ENCODE measurements at places on chromosomes 3 and 15.

GRCh38 chr3:146594843-146595482 lies 10.2 kb downstream of the PLSCR5 start:
- no peak for DNase-seq

GRCh38 chr15:96115642-96116041 lies 214.9 kb upstream of the NR2F2 start:
- DNase-seq = no peak

- DNase-seq = peak; percentile 11
These were observed 195.2 kb upstream of the DPPA4 start for GRCh38 chr3:109532257-109533216.

- DNase-seq = no peak
These were observed 23.0 kb downstream of the IGDCC3 start for GRCh38 chr15:65354835-65355172.

DNA sequence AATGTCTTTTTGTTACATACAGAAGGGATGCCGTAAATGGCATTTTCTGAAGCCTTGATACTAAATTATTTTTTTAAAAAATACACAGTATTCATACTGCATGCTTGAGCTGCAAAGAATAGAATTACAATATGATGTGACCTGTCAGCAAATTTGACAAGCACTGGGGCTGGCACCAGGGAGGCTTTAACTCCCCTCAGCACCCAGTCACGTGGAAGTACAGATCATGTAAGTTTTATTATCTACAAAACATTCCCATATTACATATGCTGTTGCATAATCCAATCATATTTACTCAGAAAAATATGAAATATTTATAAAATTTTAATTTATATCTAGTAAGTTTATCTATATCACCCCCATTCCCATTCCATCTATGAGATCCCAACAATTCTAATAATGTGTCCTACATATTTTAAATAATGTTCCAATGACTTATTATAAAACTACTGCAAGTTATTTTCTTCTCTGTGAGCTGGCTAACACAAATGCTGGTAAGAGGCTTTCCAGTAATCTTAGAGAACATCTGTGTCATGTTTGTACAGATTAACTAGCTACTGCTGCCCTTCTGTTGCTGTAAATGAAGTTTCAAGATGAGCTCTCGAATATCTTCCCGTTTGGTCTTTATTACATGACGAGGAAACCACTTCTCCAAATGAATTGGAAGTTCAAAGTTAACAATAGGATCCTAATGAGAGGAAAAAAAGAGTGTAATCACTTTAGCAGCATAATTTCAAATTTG lies 5.2 kb upstream of the IMPG2 start:
- no peak for DNase-seq

GRCh38 chr3:42195879-42196330 lies 70.1 kb downstream of the CCK start:
- DNase-seq = no peak

GRCh38 chr3:9080163-9080562 lies 116.9 kb upstream of the RAD18 start:
- no peak for DNase-seq

- no peak for DNase-seq
These were observed 148.6 kb upstream of the MME start for GRCh38 chr3:154931484-154931883.

GRCh38 chr3:20047976-20048883 lies 8.0 kb downstream of the KAT2B start:
- DNase-seq = no peak

DNA sequence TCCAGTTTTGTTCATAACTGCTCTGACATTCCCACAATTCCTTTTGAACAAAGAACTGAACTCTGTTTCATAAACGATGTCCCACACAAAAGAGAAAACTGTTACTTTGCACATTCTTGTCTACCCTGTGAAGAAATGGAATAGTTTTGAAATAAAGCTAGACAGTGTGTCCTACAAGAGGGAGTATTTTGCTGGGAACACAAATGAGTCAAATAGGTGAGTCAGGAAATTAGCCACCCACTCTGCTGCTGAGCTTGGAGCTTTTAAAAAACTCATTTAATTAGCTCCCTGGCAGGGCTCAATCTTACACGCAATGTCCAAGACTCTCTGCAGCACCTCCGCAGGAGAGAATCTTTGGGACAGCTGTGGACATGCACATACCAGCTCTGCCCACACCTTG lies 193.4 kb downstream of the SLC9A9 start:
- DNase-seq = no peak

GRCh38 chr3:71132995-71133730 lies 450.4 kb downstream of the FOXP1 start:
- DNase-seq = no peak

DNA sequence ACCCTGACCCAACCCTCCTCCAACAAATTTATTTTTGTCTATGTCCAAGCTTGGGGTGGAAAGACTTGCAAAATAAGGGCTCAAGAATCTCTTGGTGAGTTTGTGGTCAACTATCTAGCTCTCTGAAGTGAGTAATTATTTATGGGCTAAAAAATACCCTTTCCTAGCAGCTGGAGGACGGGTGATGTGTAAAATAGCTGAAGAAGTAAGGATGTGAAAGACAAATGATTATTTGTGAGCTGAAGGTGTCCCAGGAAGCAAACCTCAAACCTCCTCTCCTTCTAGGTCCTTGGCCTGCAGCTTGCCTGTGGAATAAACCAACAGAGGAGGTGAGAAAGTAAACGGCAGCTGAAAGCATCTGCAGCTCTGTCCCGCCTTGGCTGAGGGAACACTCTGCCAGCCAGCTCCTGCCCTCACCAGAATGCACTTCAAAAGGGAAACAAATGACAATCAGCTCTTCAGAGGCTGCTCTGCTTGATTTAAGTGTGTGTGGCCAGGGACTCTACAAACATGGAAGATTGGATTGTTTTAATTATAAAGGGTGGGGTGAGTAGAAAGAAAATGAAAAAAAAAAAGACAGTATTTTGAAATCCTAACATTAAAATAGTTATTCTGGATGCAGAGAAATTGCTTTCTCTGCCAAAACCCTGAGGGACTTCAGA lies 60.3 kb downstream of the TM4SF4 start:
- DNase-seq = no peak

GRCh38 chr15:89985111-89985510 lies 16.0 kb upstream of the ZNF710 start:
- DNase-seq = no peak

GRCh38 chr3:87495938-87496337 lies 219.6 kb upstream of the POU1F1 start:
- no peak for DNase-seq

- DNase-seq = no peak
These were observed 24.0 kb downstream of the FLNB start for GRCh38 chr3:58032186-58032585.

DNA sequence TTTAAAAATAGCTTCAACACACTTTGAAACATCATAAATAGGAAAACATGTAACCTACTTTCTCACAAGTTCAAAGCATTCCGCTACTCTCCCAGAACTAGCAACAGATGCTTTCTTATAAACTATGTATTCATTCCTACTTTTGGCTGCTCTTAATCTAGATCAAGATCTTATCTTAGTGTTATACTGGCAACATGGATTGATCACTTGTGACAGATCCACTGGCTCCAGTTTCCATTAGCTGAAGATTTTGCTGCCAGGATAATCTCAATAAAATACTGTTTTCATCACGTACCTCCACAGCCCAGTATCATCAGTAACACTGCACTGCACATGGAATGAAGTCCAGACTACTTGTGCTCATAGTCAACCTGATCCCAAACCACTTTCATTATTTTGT lies 491.7 kb upstream of the AGTR1 start:
- no peak for DNase-seq

DNA sequence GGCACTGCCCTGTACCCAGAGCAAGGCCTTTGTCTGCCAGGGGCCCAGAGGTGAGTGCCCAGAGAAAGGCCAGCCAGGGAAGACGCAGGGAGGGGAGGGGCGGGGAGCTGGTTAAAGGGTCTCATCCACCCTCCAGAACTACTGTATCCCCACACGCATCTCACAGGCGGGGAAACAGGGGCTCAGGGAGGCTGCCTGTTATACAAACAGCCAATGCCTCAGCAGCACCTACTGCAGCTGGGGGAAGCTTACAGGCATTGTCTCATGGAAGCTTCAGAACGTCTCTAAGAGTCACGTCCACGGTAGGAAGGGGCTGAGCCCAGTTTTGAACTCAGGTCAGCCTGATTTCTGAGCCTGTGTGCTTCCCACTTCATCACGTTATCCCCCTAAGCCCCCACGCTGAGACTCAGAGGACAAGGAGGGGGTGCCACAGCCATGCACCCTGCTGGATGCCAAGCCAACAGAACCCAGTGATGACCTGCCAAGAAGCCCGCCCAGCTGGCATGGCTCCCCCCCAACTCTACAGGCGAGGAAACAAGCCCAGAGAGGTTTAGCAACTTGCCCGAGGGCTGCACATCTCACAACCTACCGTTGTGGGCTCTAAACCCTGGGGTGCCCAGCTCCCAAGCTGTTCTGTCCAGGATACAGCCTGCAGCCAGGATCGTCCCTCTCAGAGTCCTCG lies 54.5 kb downstream of the IQSEC1 start:
- DNase-seq = no peak

GRCh38 chr3:129435367-129435766 lies 4.4 kb downstream of the MBD4 start:
- no peak for DNase-seq

- DNase-seq = no peak
These were observed 44.9 kb upstream of the KLHL25 start for GRCh38 chr15:85839643-85840042.

- DNase-seq = no peak
These were observed 724.2 kb downstream of the NSUN3 start for GRCh38 chr3:94787066-94787465.

GRCh38 chr3:148901987-148902791 lies 37.1 kb downstream of the CPA3 start:
- DNase-seq = no peak

- DNase-seq = no peak
These were observed 81.2 kb downstream of the ANO10 start for GRCh38 chr3:43540624-43541023.

DNA sequence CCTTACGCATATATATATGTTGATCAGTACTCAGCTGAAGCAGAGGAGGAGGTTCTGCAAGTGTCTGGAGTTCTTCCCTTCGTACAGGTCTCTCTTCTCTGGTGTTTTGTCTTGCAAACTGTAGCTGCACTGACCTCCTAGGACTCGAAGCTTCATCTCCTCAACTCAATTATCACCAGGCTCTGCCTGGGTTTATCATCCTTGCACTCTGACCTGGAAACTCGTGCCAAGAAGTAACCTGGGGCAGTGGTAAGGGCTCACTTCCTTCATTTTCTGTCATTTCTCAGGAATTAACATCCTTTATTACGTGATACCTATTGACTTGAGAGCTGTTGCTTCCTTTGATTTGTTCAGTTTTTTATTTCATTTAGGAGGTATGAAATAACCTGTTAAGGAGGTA lies 14.4 kb downstream of the REC114 start:
- no peak for DNase-seq

- DNase-seq = no peak
These were observed 70.2 kb upstream of the ZBTB20 start for GRCh38 chr3:115217292-115217677.

GRCh38 chr3:14151471-14152083 lies 26.7 kb downstream of the TMEM43 start:
- DNase-seq = no peak

GRCh38 chr3:105473521-105474223 lies 107.0 kb downstream of the ALCAM start:
- no peak for DNase-seq

Data from CD8-positive, alpha-beta T cell (primary cell).